ENCODE measurements at places on chromosomes 2 and 18. TPM values are rescaled to one million over a fixed set of nuclear protein-coding genes. Genes with fewer than 3 reads are reported as not detected.

SCTR gene
- not detected for total RNA-seq

ABCG8 gene
- total RNA-seq: not detected

MC4R gene
- total RNA-seq: not detected

COL4A3 gene
- 0.48 TPM for total RNA-seq

PGAP1 gene
- total RNA-seq: 16.4 TPM

NYAP2 gene
- total RNA-seq: under 0.01 TPM

TDRD15 gene
- not detected for total RNA-seq

LAMA1 gene
- total RNA-seq: 16.0 TPM

CCL20 gene
- total RNA-seq: 14.0 TPM

OR6B2 gene
- total RNA-seq: not detected

EML6 gene
- not detected for total RNA-seq

ITM2C gene
- total RNA-seq: 311 TPM

RESP18 gene
- total RNA-seq: not detected

TMEM87B gene
- total RNA-seq: 27.0 TPM

CSRNP3 gene
- total RNA-seq: 1.0 TPM

HJURP gene
- total RNA-seq: 8.4 TPM

CHRNG gene
- 3.3 TPM for total RNA-seq

CDH20 gene
- 0.13 TPM for total RNA-seq

ATOH8 gene
- total RNA-seq: 5.3 TPM

CENPA gene
- total RNA-seq: 7.7 TPM

LHCGR gene
- total RNA-seq: not detected

HOXD13 gene
- not detected for total RNA-seq

EVX2 gene
- not detected for total RNA-seq

G6PC2 gene
- not detected for total RNA-seq

RNF125 gene
- 0.65 TPM for total RNA-seq

MYOM1 gene
- total RNA-seq: 0.13 TPM

ZNF396 gene
- total RNA-seq: 0.78 TPM

PROC gene
- total RNA-seq: 0.13 TPM

ITGA4 gene
- 58.6 TPM for total RNA-seq

TMEM169 gene
- total RNA-seq: 0.16 TPM

IFIH1 gene
- total RNA-seq: 6.9 TPM

KDSR gene
- 30.4 TPM for total RNA-seq

MERTK gene
- total RNA-seq: 2.7 TPM

ERMN gene
- total RNA-seq: not detected

DSC3 gene
- 1.4 TPM for total RNA-seq

KCMF1 gene
- 23.7 TPM for total RNA-seq

NAB1 gene
- 49.3 TPM for total RNA-seq

GCG gene
- not detected for total RNA-seq

M1AP gene
- total RNA-seq: not detected

PDE11A gene
- total RNA-seq: not detected

SP140L gene
- total RNA-seq: 4.0 TPM

ABCB11 gene
- not detected for total RNA-seq

FSHR gene
- total RNA-seq: not detected

TFCP2L1 gene
- 0.16 TPM for total RNA-seq

SERPINB7 gene
- total RNA-seq: not detected

ALPP gene
- not detected for total RNA-seq

SKOR2 gene
- total RNA-seq: not detected

COPS7B gene
- 26.6 TPM for total RNA-seq

CLK1 gene
- 13.8 TPM for total RNA-seq

FLACC1 gene
- total RNA-seq: not detected

COMMD1 gene
- total RNA-seq: 59.2 TPM

UGT1A7 gene
- total RNA-seq: not detected

KHK gene
- total RNA-seq: 0.24 TPM

Data from epithelial cell of alveolus of lung (primary cell).